Kidney (tissue), 22 donors: ENCODE measurements at places on chromosomes 5 and 9. TPM values are rescaled to one million over a fixed set of nuclear protein-coding genes. Genes with fewer than 3 reads are reported as not detected.

Gene GPX3
- 1,327 TPM for total RNA-seq

Gene SPTLC1
- 72.2 TPM for total RNA-seq

- no peak for DNase-seq
Observed at GRCh38 chr5:122951658-122952057, 84.9 kb downstream of the PPIC start.

Gene IL4
- not detected for total RNA-seq

Gene CDO1
- 3.0 TPM for total RNA-seq

DNA sequence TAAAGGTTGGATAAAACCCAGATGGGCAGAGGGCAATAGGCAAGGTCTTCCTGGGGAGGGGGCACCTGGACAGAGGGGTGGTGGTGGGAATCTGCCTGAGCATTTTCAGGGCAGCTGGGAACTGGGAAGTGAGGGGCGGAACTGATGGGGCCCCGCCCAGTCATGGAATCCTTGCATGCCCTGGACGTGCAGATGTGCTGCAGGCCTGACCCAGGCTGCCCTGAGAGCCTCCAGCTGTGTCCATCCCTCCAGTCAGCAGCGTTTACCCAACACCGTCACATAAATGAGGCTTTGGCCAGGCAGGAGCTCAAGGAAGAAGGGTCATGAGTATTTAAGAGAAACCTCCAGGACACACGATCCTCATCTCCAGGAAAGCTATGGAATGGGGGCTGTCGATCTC is 70.3 kb downstream of the DAB2IP start:
- no peak for DNase-seq

DNA sequence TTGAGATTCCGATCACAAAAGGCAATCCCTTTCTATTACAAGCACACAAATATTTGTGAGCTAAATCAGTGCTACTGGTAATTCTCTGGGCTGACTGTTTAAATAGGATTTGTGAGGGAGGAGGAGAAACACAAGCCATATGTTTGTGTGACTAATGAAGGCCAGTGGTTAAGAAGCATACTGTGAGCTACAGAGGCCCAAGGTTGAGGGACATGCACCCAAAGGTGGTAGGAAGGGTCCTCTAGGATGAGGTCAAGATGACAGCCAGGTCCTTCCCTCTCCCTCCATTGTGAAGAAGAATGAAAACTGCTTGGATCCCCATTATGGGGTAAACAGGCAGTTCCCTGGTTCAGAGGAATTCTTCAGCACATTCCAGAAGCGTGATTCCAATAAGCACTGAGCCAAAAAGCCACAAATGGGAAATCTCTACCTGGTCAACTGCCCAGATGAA is 83.9 kb downstream of the SPOCK1 start:
- no peak for DNase-seq

Gene SLC1A3
- 27.8 TPM for total RNA-seq

GRCh38 chr5:170306381-170306831 is 8.8 kb upstream of the LCP2 start:
- no peak for DNase-seq

DNA sequence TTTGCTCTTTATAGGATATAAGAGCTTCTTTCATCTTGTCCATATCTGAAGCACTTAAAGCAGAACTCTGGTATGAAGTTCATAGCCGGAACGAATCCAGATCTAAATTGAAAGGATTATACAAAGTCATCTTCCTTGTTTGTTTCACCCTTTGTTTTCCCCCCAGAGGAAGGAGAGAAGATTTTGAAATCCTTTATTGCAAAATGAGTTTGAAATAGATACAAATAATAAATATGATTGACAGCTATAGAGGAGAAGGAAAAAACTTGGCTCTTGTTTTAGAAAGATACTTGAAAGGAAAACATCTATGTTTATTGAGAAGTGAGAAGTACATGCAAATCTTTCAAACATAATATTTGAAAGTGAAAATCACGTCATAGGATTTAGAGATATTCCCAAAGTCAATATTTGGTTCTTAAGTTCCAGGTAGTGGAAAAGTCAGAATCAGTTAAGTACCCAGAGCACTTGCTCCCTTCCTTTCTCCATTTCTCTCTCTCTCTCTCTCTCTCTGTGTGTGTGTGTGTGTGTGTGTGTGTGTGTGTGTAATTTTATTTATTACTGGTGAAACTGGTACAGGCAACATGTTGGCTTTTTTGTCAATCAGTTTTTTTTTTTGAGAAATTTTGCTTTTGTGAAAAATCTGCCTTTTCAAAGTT is 27.2 kb downstream of the PAM start:
- DNase-seq: no peak
